ENCODE measurements at places on chromosomes 7 and 10. TPM values are rescaled to one million over a fixed set of nuclear protein-coding genes. Genes with fewer than 3 reads are reported as not detected.

DNA sequence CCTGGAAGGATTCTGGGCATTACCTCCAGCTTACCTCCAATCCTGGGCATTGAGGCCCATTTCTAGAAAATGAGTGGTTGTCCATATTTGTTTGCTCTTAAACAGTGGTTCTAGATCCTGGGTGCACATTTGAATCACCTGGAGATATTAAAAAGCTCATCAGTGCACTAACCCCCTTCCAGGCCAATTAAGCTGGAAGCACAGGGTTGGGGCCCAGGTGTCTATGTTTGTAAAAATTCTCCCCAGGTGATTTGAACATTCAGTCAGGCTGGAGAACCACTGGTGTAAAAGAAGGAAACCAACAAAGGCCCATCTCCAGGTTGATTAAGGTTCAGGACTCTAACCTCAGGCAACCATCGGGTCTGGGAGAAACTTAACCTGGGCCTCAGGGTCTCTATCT is 102.6 kb upstream of the NANOS1 start:
- no peaks in the 10 kb centered on the region for H3K27me3 ChIP-seq
- no peak overlapping the region for H3K27ac ChIP-seq
- DNase-seq = no peak
- no peak overlapping the region for H3K4me3 ChIP-seq
- H3K4me1 ChIP-seq = no peaks in the 10 kb centered on the region

DNA sequence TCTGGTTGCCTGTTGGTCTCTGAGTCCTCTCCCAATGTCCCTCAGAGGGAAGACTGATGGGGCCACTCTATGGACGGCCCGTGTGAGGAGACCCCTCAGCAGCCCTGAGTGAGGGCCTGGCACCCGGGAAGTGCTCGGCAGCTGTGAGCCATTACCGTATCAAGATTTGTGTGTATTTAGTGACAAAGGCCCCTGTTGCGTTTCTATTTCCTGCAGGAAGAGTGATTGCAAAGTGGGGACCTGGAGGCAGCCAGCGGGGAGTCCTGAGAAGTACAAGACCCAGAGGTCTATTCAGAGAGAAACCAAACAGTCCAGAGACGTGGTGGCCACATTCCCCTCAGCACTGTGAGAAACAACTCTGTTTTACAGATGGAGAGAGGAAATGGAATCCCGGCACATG is 51.1 kb upstream of the CHST15 start:
- H3K4me1 ChIP-seq = no peaks in the 10 kb centered on the region
- H3K36me3 ChIP-seq = no peaks in the 10 kb centered on the region
- no peak for DNase-seq
- no peaks in the 10 kb centered on the region for H3K27me3 ChIP-seq
- no peak overlapping the region for H3K4me3 ChIP-seq

- H3K4me3 ChIP-seq = no peak overlapping the region
- H3K27ac ChIP-seq = no peak overlapping the region
- H3K36me3 ChIP-seq = no peaks in the 10 kb centered on the region
- no peaks in the 10 kb centered on the region for H3K27me3 ChIP-seq
- H3K4me1 ChIP-seq = no peaks in the 10 kb centered on the region
- no peak for DNase-seq
Observed at GRCh38 chr10:103936022-103936421, 18.0 kb upstream of the STN1 start.

TRIM50 gene
- not detected for total RNA-seq

DNA sequence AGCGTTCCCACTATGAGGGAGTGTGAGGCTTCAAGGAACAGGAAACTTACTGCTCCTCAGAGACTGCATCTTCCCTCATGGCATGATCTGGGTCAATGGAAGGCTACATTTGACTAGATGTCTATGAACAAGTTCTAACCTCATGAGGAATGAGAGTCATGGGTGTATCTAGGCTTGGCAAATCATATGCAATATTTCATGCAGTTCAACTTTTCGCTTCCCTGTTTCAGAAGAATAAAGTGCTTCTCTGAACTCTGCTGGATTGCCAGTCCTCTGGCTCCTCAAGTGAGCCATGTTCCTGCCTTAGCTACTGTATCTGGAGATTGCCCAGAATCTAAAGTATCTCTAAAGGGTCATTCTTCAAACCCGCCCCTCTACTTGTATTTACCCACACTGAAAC is 54.3 kb upstream of the SEMA3A start:
- H3K27me3 ChIP-seq = no peaks in the 10 kb centered on the region
- no peak overlapping the region for H3K4me3 ChIP-seq
- H3K27ac ChIP-seq = no peak overlapping the region

DNA sequence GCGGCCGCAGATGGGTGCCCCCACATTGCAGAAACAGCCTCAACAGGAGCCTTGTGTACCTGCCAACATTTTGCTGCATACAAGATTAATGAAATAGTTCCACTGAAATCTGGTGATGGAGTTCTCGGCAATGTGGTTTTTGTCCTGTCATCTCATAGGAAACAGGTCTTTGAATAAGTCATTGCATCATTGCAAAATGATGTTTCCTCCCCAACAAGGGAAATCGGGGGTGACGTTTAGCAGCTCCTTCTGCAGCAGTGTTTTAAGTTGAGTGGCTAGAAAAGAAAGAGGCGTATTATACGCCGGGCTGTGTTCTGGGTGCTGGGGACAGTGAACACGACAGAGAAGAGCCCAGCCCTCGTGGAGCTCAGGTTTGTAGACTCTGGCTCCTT is 177.0 kb downstream of the PRKAG2 start:
- no peaks in the 10 kb centered on the region for H3K36me3 ChIP-seq
- no peak overlapping the region for H3K4me3 ChIP-seq
- no peaks in the 10 kb centered on the region for H3K27me3 ChIP-seq

Measured in cardiac muscle cell (in vitro differentiated cells and primary cell).